ENCODE measurements at places on chromosomes 3 and 15. TPM values are rescaled to one million over a fixed set of nuclear protein-coding genes. Genes with fewer than 3 reads are reported as not detected.

DNA sequence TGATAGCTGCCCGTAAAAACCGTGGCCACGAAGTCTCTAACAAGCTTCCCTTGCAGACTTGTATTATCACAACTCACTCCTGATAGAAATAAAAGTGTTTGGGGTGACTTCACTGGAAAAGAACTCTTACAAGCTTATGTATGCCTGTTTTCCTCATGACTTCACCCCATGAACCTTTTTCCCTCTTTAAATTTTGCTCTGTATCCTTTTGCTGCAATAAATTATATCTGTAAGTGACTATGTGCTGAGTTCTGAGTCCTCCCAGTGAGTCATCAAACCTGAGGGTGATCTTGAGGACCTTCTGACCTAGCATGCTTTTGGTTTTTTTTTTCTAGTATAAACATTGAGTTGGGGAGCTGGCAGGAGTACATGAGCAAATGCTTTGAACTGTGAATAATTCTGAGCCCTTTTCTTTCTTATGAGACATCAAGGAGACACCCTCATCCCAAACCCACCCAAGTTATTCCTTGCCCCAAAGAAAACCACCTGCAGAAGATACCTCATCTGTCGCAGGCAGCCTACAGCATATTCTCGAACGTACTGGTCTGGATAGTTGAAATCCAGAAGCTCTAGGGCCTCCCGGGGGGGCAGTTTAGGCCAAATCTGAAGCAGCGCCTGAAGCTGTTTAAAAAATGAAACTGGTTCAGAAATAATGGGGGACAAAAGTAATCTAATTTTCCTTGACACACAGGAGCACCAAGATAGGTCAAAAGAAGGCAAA lies 85.9 kb downstream of the FAIM start:
- H3K27me3 ChIP-seq, result no peaks in the 10 kb centered on the region
- H3K36me3 ChIP-seq, result peaks cover 9% of the 10 kb centered on the region
- DNase-seq, result no peak
- H3K27ac ChIP-seq, result peak overlapping the region; percentile 80

DNA sequence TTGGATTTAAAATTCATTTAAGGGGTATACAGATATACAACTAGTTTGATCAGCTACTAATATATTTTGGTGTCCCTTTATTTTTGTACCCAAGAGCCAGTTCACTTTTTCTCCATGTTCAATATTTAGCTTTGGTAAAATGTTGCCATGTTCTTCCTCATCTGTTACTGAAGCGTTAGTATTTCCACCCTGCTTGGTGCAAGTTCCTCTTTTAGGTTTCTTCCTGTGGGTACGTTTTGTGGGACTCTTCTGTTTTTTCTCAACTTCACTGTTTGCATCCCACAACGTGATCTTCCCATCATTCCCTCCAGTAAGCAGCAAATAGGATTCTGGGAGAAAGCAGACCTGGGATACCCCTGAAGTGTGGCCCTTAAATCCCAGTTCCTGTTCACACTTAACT lies 14.1 kb downstream of the WDR53 start:
- no peak overlapping the region for H3K27ac ChIP-seq
- H3K27me3 ChIP-seq, result no peaks in the 10 kb centered on the region
- no peak overlapping the region for H3K4me3 ChIP-seq
- peaks cover 8% of the 10 kb centered on the region for H3K36me3 ChIP-seq
- no peak for DNase-seq

GRCh38 chr15:75347222-75348033 lies 589 bp downstream of the NEIL1 start:
- DNase-seq, result no peak
- H3K27me3 ChIP-seq, result peaks cover 14% of the 10 kb centered on the region
- peak overlapping the region; percentile 86 for H3K4me3 ChIP-seq
- H3K4me1 ChIP-seq, result peaks cover 9% of the 10 kb centered on the region
- no peak overlapping the region for H3K27ac ChIP-seq

GRCh38 chr15:60819860-60820259 lies 340.9 kb upstream of the ICE2 start:
- H3K4me3 ChIP-seq, result no peak overlapping the region
- no peak overlapping the region for H3K27ac ChIP-seq
- peaks cover 16% of the 10 kb centered on the region for H3K27me3 ChIP-seq
- no peaks in the 10 kb centered on the region for H3K4me1 ChIP-seq
- no peaks in the 10 kb centered on the region for H3K36me3 ChIP-seq

The ZNF620 gene
- total RNA-seq, result 15.1 TPM

GRCh38 chr3:107739227-107739626 lies 216.5 kb downstream of the BBX start:
- peaks cover 8% of the 10 kb centered on the region for H3K36me3 ChIP-seq
- no peaks in the 10 kb centered on the region for H3K27me3 ChIP-seq
- peaks cover 7% of the 10 kb centered on the region for H3K4me1 ChIP-seq
- no peak overlapping the region for H3K27ac ChIP-seq

DNA sequence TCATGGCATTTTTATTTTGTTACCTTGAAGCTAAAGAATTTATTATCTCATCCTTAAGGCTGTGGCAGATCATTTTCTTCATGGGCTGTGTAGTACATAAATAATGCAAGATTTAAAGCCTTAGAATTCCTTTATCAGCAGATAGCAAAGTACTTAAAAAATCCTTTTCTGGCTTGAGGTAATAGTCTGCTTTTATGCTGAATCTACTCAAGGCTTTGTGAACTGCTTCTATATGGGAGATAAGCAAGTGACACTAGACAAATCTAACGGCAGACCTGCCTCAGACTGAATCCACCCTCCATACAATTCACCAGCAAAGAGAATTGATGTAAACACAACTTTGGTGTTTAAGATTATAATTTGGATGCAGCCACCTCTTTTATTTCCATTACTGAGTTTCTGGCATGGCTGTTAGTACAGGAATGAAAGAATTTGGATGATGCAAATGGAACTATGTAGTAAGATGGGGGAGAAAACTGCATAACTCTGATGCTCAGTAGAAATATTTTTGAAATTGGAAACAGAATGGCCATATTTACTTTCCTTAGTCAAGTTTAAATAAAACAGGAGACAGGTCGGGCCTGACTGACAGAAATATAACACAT lies 1121.5 kb downstream of the NAALADL2 start:
- H3K4me3 ChIP-seq, result no peak overlapping the region
- H3K27ac ChIP-seq, result peak overlapping the region; percentile 72
- no peak for DNase-seq
- H3K4me1 ChIP-seq, result peaks cover 8% of the 10 kb centered on the region
- no peaks in the 10 kb centered on the region for H3K27me3 ChIP-seq
- peaks cover 3% of the 10 kb centered on the region for H3K36me3 ChIP-seq

DNA sequence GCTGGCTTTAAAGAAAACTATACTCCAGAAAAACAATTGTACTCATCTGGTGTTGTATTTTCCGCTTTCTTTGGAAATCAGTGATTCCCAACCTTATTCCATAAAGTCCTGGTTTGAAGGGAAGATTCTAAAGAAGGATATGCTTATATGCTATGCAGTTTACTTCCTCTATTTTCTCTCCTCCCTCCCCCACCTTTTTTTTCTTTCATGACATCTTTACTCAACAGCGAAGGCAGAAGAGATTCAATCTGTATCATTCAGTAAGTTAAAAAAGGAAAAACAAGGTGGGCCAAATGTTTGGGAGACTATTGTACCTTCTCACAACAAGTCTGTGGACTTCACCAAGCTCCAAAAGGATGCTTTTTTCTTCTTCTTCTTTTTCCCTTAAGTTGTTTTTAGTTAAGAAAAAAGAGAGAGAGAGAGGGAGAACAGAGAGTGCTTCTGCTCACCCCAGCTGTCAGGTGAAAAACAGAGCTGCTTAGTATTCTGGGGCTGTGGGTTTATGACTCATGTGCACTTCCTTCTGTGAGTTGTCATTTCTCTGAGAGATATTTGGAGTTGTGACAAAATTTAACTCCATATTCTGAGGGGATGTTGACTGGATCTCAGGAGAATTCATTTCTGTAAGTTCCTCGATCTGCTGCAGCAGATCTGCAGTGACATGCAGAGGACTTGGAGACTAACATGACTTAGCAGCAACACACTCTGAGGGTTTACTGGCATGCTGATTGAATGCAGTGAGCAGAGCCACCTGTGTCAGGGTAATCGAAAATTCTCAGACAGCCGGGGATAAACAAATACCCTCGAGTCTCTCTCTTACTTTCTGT lies 70.7 kb downstream of the SSR3 start:
- peak overlapping the region; percentile 58 for H3K27ac ChIP-seq
- no peak for DNase-seq

DNA sequence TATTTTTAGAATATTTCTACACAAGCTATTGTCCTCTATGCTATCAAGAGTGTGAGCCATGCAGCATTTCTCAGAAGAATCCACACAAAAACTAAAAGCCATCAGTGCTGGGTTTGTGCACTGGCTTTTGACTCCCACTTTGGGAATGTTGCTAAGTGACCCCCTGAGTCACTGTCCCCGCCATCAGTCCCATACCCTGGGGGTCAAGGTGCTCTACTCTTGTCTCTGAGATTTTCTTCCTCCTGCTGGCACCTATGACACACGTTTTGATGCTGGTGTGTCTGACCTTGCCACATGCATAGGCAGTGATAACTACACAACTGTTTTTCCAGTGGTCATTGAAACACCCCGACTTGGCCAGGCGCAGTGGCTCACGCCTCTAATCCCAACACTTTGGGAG lies 19.8 kb downstream of the CMTM7 start:
- no peak overlapping the region for H3K4me3 ChIP-seq
- no peak overlapping the region for H3K27ac ChIP-seq
- H3K36me3 ChIP-seq, result no peaks in the 10 kb centered on the region
- no peaks in the 10 kb centered on the region for H3K27me3 ChIP-seq
- peaks cover 15% of the 10 kb centered on the region for H3K4me1 ChIP-seq

The PLCB2 gene
- 11.5 TPM for total RNA-seq

GRCh38 chr3:165256554-165257065 lies 60.4 kb upstream of the SLITRK3 start:
- H3K36me3 ChIP-seq, result no peaks in the 10 kb centered on the region
- H3K27me3 ChIP-seq, result peaks cover 2% of the 10 kb centered on the region
- DNase-seq, result no peak
- H3K4me1 ChIP-seq, result no peaks in the 10 kb centered on the region
- H3K27ac ChIP-seq, result no peak overlapping the region

The EXD1 gene
- total RNA-seq, result not detected

DNA sequence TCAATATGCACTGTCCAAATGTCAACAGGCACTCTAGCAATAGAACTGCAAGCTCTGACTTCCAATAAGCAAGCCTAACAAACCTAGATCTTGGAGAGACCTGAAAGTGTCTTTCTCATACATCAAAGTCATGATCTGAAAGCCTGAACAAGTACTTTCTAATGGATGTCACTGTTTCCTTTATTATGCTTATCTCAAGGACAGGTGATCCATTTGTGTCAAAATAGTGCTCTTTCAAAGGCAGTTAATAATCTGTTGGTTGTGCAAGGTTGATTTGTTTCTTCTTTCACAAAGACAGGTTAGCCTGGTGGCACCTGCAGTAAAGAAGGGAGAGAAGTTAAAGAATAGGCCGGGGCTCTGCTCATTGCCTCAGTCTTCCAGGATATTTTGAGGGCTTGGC lies 146.8 kb downstream of the EPHB1 start:
- DNase-seq, result no peak
- H3K27ac ChIP-seq, result no peak overlapping the region
- H3K4me1 ChIP-seq, result no peaks in the 10 kb centered on the region
- H3K36me3 ChIP-seq, result no peaks in the 10 kb centered on the region
- H3K4me3 ChIP-seq, result no peak overlapping the region
- H3K27me3 ChIP-seq, result peaks cover 43% of the 10 kb centered on the region

The ILDR1 gene
- total RNA-seq, result 4.1 TPM

- H3K4me1 ChIP-seq, result peaks cover 28% of the 10 kb centered on the region
- peak overlapping the region; percentile 35 for H3K27ac ChIP-seq
- no peak for DNase-seq
Measured at GRCh38 chr15:41806291-41807181, 21.4 kb upstream of the JMJD7 start.

- no peak overlapping the region for H3K27ac ChIP-seq
- DNase-seq, result no peak
Measured at GRCh38 chr15:78509726-78510312, 2.4 kb downstream of the HYKK start.

The SLC6A1 gene
- total RNA-seq, result not detected

The CX3CR1 gene
- 0.51 TPM for total RNA-seq

DNA sequence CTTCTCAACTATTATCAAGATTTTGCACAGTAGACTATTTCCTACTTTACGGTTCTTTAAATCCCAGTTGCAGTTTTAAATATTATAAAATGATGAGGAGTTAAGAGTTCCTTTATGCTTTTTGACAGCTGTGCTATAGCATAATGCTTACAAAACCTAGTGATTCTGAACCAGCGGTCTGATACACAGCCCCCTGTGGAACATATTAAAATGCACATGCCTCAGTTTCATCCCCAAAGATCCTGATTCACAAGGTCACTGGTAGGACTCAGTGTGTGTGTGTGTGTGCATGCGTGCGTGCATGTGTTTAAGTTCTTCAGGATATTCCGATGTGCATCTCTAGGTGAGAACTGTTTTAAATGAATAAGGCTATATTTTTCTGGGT lies 330.1 kb upstream of the TPM1 start:
- H3K36me3 ChIP-seq, result peaks cover 6% of the 10 kb centered on the region
- H3K4me1 ChIP-seq, result no peaks in the 10 kb centered on the region
- DNase-seq, result no peak
- H3K27ac ChIP-seq, result no peak overlapping the region
- no peaks in the 10 kb centered on the region for H3K27me3 ChIP-seq
- no peak overlapping the region for H3K4me3 ChIP-seq

GRCh38 chr3:143628971-143629370 lies 219.3 kb downstream of the SLC9A9 start:
- no peak for DNase-seq
- no peak overlapping the region for H3K4me3 ChIP-seq
- H3K4me1 ChIP-seq, result no peaks in the 10 kb centered on the region

The SPESP1 gene
- not detected for total RNA-seq

The GATM gene
- 7.3 TPM for total RNA-seq

GRCh38 chr3:119570229-119570628 lies 9.1 kb upstream of the ADPRH start:
- no peaks in the 10 kb centered on the region for H3K4me1 ChIP-seq
- no peak for DNase-seq
- no peak overlapping the region for H3K27ac ChIP-seq
- H3K27me3 ChIP-seq, result peaks cover 7% of the 10 kb centered on the region
- no peak overlapping the region for H3K4me3 ChIP-seq
- H3K36me3 ChIP-seq, result no peaks in the 10 kb centered on the region

The GPR62 gene
- total RNA-seq, result 0.36 TPM

DNA sequence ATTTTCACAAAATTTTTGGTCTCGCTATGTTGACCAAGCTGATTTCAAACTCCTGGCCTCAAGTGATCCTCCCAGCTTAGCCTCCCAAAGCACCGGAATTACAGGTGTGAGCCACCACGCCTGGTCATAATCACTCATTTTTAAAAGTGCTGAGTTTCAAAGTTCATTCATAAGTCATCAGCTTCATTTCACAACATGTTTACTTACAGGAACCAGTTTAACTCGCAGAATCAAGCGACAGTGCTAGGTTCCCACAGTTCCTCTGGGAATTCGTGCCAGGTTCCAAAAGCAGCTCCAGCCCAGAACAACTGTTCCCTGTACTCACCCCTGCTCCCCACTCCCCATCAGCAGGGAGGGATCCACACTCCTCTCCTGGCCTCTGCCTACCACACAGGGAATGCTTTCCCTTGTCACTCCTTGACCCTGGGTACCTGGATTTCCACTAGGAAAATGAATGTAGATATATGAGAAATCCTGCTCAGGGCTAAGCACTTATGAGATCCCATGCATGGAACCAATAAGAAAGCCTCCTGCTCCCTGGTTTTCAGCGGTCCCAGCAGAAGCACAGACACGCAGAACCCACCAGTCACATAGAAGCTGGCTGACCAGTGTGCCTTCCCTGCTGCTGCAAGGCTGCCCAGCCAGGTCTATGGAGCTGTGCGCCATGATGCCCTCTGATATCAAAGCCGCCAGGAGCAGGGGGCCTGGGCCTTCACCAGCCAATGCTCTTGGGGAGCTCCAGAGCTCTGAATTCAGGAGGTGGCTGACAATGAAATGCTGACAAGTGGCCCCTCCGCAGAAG lies 72.3 kb downstream of the ITGB5 start:
- H3K27ac ChIP-seq, result no peak overlapping the region
- H3K36me3 ChIP-seq, result peaks cover 17% of the 10 kb centered on the region
- H3K27me3 ChIP-seq, result no peaks in the 10 kb centered on the region
- peaks cover 27% of the 10 kb centered on the region for H3K4me1 ChIP-seq
- no peak overlapping the region for H3K4me3 ChIP-seq

Data from mesothelial cell of epicardium (in vitro differentiated cells).